Effector memory CD4-positive, alpha-beta T cell (primary cell): ENCODE measurements at places on chromosomes 2 and 18.

GRCh38 chr2:8285081-8285480, 396.8 kb upstream of the ID2 start:
- no peak for DNase-seq

DNA sequence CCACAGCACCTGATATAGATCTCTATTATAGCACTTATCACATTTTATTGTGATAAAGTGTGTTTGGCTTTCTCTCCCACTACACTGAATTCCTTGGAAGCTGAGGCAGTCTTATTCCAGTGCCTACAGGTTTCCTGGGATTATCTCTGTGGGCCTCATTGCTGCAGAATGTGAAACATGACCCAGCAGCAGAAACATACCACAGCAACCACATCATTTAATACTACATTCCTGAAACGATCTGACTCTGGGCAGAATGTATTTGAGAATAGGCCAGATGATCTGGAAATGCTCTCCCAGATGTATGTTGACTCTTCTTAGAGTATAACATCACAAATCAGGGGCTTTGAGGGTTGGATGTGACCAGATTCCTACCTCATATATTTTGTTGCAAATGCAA, 323.5 kb upstream of the TANK start:
- no peak for DNase-seq

- no peak for DNase-seq
Observed at GRCh38 chr2:37881397-37881796, 43.7 kb upstream of the RMDN2 start.

GRCh38 chr2:22557406-22557805, 827.6 kb upstream of the KLHL29 start:
- no peak for DNase-seq

DNA sequence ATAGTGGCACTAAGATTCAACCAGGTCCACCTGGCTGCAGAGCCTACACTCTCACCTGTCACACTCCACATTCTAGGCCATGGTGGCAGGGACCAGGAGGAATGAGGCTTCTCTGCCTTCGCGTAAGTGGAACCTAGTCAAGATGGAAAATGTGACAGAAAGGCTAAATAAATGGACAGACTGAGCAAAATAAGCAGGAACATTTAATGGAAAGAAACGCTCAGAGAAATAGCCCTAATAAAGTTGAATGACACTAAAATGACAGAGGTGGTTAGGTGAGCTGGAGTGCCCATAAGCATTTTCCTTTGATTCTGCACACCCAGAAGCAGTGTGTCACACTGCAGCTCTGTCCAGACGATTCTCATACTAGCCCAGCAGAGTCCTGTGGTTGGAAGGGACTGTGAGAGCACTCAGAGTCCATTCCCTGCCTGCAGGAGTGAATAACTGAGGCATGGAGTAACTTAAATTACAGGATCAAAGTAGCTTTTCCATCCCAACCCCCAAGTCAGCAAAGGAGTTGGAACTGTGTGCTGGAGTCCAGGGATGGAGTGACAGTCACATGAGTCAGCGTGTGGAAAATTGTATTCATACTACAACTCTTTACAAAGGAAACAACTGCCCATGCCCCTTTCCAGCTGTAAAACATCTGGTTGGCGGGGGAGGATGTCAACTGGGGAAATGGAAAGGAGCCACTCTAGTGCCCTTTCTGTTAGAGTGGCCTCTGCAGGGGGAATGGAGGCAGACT, 105.4 kb upstream of the LGALSL start:
- DNase-seq: no peak

GRCh38 chr2:104658144-104658835, 195.6 kb upstream of the POU3F3 start:
- no peak for DNase-seq

GRCh38 chr2:241888641-241889040, 19.1 kb downstream of the RTP5 start:
- DNase-seq: no peak

GRCh38 chr2:174330945-174331594, 3.7 kb upstream of the SP9 start:
- no peak for DNase-seq

DNA sequence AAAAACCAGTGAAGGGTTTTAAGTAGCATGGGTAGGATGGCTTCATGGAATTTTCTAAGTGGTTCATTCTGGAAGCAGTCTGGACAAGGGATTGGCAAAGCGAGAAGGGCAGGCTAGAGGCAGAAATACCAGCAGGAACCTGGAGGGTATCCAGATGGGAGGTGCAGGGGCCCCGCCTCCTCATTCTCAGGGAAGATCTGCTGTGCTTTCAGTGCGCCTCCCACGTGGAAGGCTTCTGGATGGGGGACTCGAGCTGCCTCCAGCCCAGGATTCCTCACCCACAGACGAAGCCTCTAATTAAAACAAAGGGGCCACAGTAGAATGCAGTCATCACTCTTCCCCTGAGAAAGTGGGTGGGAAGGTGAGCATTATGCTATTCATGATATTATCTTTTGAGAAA, 79.8 kb downstream of the VSNL1 start:
- DNase-seq: no peak

DNA sequence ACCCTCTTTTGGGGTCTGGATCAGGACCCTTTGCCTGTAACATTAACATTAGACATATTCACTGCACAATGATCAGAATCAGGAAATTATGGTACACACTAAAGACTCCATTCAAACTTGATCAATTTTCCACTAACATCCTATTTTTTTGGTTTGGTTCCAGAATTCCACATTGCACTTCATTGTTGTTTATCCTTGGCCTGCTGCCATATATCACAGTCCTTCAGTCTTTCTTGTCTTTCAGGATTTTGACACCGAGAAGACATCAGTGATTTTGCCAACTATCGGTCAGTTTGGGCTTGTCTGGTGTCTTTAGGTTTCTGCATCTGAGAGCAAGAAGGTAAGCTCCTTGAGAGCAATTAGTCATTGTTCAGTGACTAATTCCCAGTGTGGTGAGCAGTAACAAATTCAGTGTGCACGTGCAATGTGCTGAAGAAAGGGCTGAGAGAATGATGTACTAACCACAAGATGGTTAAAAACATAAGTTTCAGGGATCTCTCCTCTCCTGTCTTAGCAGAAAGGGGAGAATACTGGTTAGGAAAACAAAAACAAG, 23.5 kb downstream of the MARCHF4 start:
- DNase-seq: no peak

- DNase-seq: no peak
Observed at GRCh38 chr2:29561181-29561580, 360.2 kb downstream of the ALK start.

DNA sequence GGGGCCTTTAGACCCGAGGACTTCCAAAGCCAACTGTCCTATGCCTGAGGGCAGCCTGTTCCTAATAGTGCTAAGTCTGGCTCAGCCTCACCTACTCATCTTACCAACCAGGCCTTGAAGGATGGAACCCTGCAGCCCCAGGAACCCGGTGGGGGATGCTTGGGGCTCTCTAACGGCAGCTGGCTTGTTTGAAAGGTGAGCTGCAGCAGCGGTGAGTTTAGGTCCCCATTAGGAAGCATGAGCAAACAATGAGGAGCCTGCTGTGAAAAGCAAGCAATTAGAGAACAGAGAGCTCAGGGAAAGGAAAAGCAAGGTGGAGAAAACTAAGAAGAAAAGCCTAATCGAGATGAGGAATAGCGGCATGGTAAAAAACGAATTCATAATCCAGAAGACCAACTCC, 39.9 kb downstream of the SP110 start:
- DNase-seq: no peak

- DNase-seq: no peak
Observed at GRCh38 chr2:241774419-241775222, 2.0 kb upstream of the GAL3ST2 start.

DNA sequence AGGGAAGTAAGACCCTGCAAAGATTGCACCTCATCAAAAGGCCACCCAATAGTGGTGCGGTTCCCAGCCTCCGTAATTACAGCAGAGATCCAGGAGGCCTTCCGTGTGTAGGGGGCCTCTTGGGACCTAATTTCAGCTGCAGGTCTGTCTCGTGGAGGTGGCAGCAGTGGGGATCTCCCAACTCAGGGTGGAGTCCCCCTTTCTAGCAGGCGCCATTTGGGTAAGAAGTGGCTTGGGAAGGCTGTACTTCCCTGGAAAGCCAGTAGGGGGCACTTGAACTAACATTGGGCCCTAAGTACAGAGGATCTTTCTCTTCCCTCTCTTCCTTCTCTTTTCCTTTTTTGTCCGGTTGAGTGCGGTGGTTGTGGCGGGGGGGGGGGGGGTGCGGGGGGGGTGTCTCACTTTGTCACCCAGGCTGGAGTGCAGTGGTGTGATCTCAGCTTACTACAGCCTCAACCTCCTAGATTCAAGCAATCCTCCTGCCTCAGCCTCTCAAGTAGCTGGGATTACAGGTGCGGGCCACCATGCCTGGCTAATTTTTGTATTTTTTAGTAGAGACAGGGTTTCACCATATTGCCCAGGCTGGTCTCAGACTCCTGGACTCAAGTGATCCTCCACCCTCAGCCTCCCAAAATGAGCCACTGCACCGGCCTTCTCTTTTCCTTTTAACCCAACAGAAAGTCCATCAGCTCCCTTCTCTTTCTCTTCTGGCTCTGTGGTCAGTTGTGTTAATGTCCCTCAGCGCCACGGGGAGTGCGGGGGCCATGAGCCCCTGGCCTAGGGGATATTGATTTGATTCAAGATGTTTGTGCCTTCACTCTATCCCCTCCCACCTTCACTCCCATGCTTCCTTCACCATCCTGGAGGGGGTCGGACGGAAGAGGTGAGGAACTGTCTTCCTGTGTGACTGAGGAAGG, 32.0 kb downstream of the CENPO start:
- DNase-seq: no peak

GRCh38 chr2:109069331-109070194, 59.4 kb upstream of the SH3RF3 start:
- no peak for DNase-seq

- no peak for DNase-seq
Observed at GRCh38 chr2:235827585-235827992, 333.7 kb downstream of the AGAP1 start.

DNA sequence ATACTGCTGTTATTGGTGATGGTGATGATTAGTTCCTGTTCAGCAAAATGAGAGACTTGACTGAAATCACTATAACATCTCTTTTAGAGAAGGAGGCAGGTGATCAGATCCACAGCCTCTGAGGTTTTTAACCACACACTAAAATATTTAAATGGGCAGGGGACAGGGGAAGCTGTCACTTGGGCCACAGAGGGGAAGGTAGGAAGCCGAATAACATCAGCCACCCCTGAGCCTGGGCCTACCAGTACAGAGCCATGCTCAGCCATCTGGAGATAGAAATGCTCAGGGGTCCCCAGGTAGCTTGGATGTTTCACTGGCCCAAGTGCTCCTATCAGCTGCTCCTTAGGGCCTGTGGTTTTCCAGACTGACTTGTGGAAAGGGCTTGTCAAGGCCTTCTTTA, 122.3 kb downstream of the MRO start:
- no peak for DNase-seq

DNA sequence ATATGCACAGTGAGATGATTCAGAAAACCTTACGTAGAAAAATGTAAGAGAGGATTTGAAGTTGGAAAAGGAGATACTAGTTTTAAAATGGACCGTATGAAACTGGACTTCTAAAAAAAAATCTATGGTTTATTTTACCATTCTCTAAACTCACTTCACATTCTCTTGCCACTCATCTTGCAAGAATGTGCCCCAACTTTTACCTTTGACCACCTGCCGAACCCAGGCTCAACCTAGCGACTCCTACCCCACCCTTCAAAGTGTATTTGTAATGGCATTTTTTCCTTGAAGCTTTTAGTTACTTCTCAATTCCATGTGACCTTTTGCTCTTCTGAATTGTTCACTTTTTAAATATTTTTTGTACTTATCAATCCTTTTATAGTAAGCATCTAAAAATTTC, 160.8 kb downstream of the PHLPP1 start:
- no peak for DNase-seq

- DNase-seq: no peak
Observed at GRCh38 chr2:231133365-231134099, 8.7 kb upstream of the HTR2B start.

- DNase-seq: peak; percentile 22
Observed at GRCh38 chr2:174553811-174554493, 43.7 kb downstream of the WIPF1 start.

DNA sequence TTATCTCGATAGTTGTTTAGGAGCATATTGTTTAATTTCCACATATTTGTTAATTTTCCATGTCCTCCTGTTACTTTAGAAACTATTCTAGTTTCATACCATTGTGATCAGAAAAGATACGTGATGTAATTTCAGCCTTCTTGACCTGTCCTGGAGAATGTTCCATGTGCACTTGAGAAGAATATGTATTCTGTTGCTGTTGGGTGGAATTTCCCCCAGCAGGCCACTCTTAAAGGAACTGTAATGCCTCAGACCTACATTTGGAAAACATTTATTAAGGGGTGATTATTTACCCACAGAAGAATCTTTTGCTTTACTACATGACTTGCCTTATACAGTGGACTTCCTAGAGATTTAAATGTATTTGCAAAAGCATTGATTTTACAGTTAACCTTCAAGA, 55.5 kb downstream of the LIMS1 start:
- no peak for DNase-seq

DNA sequence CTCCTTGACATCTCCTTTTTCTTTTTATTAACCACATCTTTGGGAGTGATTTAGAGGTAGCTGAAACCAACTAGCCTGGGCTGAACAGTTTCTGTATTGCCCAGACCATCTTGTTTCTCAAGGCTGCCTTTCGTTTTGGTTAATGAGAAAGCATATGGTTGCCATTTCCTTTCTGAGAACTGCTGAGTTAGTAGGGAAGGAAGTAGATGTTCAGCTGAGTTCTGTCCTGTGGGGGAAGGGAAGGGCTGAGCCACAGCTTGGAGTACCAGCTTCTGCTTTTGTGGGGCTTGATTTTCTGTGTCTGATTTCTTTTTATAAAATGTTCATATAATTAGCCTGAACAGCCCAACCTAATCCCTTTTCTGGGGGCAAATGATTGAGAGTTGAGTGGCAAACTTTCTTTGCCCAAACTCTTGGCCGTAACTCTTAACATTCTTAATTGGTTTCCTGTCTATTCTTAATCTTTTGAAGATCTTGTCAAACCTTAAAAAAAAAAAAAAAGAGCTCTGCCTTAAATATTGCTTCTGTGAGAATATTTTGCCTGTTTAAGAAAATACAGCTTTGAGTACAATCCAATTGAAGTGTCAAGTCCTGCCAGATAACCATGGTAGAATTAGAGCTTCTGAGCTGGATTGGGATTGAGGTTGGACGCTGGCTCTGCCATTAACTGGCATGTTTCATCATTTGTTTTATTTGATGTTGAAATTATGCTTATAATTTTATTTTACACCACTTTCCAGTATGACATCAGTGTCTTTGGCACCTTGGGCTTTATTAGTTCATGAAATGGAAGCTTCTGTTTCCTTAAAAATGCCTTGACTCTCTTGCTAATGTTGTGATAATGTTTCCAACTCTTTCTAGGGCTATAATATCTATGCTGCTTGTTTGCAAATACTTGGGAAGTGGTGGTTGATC, 1.9 kb upstream of the NABP1 start:
- peak; percentile 22 for DNase-seq
